ENCODE measurements at places on chromosomes 4 and X.

GRCh38 chr4:22876270-22876669 is 183.5 kb downstream of the GBA3 start:
- no peak for DNase-seq

GRCh38 chr4:101977076-101977475 is 186.5 kb downstream of the BANK1 start:
- no peak for DNase-seq

GRCh38 chr4:30537456-30537855 is 182.7 kb upstream of the PCDH7 start:
- no peak for DNase-seq

DNA sequence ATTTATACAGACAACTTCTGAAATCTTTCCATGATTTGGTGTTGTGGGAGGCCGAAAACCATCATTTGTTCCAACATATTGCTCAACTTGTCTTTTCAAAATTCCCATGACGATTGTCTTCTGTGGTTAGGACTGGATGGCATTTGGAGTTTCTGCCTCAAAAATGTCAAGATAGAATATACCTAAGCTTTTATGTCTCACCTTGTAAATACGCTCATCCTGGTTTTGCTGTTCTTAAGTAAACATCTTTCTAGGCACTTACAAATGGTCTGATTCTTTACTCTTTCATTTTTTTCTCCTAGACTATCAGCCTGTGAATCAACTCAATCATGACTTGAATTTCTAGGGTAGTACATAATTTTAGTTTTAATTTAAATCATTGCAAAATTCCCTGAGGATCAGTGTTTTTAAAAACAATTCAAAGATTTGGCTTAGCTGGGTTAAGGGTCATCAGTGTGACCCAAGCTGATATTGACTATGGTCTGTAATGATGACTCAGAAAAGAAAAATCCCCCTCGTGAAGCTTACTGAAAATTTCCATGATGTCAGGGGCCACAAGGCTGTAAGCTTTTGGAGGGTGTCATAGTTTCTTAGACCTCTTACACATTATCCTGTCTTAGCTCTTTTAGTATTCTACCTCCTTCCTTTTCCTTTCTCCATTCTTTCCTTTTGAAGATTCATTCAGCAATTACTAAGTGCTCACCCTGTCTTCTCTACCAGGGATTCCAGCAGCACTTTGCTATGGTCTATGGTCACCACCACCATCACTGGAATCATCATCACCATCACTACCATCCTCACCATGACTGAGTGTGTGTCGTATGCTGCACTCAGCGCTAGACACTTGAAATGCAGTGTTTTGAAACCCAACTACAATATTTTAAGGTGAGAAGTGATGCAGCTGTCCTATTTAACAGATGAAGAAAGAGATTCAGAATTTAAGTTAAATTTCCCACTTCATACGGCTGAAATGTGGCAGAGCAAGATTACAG is 124.4 kb downstream of the CPE start:
- DNase-seq: no peak

GRCh38 chr4:109077505-109077904 is 225.0 kb downstream of the COL25A1 start:
- no peak for DNase-seq

GRCh38 chr4:153639833-153640802 is 44.0 kb upstream of the TLR2 start:
- DNase-seq: no peak

- DNase-seq: no peak
These were observed 16.0 kb upstream of the PLA2G12A start for GRCh38 chr4:109745830-109746229.

GRCh38 chr4:57971261-57971660 is 861.1 kb upstream of the IGFBP7 start:
- no peak for DNase-seq

DNA sequence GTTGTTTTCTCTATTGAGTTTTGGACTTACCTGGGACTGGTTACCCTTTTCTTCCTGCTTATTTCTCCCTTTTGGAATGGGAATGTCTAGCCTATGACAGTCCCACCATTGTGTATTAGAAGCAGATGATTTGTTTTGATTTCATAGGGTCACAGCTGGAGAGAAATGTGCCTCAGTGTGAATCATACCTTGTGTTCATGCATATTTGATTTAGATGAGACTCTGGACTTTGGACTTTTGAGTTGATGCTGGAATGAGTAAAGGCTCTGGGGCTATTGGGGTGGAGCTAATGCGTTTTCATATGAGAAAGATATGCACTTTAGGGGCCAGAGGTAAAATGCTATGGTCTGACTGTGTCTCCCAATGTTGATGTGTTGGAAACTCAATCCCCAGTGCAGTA is 30.5 kb upstream of the TEX13C start:
- DNase-seq: no peak
